Activated effector memory CD4-positive, alpha-beta T cell treated with Interleukin-2 at 50 U/mL for 16 hours (primary cell): ENCODE measurements at places on chromosomes 2 and 18.

DNA sequence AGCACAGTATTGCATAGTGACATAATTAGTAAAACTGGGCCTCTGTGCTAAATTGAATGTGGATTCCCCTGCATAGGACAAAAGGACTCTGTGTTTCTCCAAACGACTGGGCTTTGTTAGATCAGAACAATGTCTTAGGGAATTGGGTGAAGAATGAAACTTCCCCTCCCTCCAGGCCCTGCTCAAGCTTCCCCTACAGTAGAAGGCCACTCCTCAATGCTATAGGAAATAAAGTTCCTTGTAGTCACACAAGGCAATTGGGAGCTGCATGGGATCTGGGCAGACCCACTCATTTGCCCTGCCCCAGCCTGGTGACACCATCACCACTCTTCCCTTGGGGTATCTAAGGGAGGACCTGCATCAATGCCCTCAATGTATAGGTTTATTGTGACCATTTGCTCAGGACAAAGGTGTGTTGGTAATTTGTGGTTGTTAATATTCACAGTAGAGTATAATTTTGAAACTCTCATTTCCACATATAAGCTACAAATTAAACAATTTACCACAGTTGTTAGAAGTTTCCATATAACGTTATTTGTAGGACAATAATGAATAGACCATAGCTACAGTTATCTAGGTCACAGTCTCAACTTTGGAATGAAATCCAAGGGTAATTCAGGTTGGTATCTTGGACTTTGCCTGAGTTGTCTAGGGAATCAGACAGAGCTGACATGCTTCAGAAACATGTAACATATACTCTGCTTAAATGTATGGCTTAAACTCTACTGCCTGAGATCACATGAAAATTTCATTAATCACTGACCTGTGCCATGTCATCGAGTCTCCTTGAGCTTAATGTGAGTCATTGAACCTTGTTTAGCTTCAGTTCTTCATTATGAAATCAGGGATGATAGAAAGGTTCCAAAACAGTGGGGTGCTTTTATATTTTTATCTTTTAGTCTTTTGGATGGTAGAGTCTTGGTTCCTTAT lies 64.8 kb upstream of the DARS1 start:
- DNase-seq: no peak

DNA sequence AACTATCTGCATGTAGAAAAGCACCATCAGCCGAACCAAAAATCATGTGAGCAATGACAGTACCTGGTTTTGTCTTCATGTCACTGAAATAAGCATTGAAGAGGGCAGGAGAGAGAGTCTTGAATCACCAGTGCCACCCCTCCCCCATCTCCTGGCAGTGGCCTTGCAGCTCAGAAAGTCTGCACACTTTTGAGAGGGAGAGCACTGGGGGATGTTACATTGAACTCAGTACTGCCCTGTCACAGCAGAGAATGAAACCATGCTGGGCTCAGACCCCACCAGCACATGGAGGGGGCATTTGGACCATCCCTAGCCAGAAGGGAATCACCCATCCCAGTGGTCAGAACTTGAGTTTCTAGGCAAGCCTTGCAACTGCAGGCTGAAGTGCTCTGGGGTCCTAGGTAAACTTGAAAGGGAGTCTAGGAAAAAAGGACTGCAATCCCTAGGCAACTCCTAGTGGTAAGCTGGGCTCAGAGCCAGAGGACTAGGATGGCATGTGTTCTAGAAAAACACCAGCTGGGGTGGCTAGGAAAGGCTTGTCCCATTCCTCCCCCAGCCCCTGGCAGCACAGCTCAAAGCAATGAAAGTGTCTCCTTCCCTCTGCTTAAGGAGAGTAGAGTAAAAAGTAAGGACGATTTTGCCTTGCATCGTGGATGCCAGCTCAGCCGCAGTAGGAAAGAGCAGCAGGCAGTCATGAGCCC lies 259.9 kb upstream of the MYT1L start:
- DNase-seq: no peak

GRCh38 chr18:10727477-10727876 lies 201.7 kb downstream of the NAPG start:
- no peak for DNase-seq

GRCh38 chr2:61733563-61733962 lies 120.3 kb downstream of the FAM161A start:
- DNase-seq: no peak

DNA sequence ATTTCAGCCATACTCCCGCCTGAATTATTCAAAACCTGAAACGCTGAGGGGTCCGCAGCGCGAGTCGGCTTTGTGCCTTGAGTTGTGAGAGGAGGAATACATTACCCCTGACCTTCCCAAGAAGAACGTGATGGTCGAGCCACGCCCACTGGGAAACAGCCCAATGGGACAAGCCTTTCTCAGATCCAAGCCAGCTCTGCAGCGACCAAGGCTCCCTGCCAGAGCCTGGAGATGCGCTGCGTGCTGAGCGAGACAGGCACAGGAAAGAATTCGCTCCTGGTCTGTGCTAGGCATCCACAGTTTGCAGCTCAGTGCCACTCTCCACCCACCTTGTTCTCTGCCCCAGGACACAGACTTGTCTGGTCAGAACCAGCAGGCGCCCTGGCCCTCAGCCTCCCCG lies 74.1 kb upstream of the GLI2 start:
- no peak for DNase-seq

DNA sequence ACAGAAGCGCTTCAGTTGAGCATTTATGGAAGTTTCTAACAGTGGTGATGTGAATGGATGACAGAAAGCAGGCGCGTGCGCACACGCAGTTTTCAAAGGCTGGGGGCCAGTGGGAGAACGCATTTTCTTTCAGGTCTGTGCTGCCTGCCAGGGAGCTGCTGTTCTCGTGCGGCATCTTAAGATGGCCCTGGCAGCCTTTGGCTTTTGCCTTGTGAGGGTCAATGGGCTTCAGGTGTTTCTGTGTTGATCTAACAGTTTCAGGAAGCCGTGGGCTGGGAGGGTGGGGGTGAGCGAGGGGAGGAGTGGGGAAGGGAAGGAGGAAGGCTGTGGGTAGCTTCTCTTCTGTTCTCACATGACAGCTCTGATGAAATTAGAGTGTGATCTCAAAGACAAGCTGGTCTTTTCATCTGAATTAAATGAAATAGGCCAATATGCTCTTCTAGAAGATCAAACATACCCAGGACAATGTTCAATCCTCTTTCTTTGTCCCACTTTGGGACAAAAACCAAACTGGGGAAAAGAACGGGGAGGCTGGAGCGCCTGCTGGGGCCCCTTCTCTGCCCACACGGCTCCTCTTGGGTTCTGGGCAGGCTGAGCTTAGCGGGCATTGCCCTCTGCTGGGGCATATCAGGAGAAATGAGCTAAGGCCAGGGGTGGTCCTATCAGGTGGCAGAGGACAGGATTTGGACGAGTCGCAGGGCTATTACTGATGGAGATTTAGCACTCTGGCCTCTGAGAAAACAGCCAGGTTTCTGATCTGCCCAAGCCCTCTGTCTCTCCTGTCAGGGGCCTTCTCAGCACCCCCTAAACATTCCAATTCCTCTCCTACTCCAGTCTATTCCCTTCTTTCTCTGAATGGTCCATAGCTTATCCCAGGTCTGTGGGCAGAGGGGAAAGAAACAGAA lies 126.2 kb upstream of the LGALSL start:
- peak; percentile 33 for DNase-seq
